ENCODE measurements at places on chromosomes 2 and 18.
A peak's percentile ranks its signal among the peaks of the same experiment; 100 is the strongest.

GRCh38 chr2:224438726-224439125, 36.8 kb upstream of the FAM124B start:
- no peak for DNase-seq

GRCh38 chr2:16330571-16330970, 335.1 kb downstream of the CYRIA start:
- DNase-seq: no peak

- DNase-seq: no peak
Measured at GRCh38 chr2:135586148-135586547, 54.9 kb downstream of the R3HDM1 start.

GRCh38 chr2:30763151-30763660, 44.0 kb downstream of the CAPN13 start:
- no peak for DNase-seq

GRCh38 chr18:46372670-46373069, 268.5 kb downstream of the HAUS1 start:
- no peak for DNase-seq

DNA sequence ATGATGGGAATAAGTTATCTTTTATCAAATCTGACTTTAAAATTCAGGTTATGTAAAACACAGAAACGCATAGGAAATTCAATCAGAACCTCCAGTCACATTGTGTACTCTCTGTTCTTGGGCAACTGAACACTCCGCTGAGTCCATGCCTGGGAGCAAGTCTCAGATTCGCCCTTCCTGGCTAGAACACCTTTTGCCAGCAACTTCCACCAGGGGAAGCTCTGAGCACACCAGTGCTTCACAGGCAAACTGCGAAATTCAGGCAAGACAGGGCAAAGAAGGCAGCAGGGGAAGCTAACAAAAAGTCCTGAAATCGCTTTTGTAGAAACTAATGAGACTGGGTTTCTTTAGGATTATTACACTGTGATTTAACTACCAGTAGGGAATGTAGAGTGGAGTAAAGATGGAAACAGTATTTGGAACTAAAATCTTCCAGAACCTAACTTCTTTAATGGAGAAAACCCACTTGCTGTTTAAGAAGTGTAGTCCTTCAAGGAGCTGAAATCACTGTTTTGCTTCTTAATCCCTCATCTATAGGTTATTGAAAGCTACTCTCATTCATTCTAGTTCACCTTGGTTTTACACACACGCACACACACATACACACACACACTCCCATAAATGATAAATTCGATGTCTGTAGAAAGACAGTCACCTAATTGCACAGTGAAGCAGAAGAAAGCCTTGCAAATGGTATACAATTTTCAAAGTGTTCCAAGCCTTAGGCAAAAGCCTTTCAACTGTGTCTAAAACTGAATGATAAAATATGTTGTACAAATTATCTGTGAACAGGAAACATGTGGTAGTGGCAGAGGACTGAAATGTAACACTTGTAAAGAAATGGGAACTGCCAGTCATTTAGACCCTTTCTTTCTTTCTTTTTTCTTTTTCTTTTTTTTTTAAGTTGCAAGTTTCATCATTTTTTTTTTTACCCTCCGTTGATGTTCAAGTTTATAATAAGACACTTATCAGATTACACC, 214.5 kb downstream of the TMEM182 start:
- DNase-seq: no peak

DNA sequence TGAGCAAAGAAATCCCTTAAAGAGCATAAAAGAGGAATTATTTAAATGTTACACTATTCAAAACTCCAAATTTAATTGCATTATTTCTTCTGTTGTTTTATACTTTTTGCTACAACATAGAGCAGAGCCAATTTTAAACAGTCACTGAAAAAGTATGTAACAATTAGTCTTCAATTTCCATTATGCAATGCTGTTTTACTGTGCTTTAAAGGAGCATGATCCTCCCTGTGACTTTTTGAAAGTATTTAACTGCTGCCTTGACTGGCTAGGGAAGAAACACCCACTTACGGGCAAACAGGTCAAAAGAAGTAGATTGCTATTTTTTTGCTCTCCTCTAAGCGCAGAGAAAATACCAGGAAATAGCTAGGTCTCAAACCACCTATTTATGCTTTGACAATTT, 217.4 kb upstream of the GCFC2 start:
- no peak for DNase-seq

DNA sequence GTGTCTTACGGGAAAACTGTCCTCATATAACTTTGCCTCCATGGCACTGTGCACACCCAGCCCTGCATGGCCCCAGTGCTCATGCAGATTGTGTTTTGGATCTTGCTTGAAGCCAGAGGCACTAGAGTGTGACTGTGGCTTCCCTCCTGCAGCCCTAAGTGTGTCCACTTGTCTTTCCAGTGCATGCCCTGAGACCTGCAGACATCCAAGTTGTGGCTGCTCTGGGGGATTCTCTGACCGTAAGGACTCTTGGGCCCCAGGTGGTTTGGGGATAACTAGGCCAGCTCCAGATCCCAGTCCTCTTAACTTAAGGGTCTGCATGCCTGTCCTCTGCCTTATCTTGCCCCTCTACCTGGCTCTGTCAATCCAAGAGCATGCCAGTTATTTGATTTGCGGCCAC, 96.6 kb downstream of the PLB1 start:
- DNase-seq: no peak

DNA sequence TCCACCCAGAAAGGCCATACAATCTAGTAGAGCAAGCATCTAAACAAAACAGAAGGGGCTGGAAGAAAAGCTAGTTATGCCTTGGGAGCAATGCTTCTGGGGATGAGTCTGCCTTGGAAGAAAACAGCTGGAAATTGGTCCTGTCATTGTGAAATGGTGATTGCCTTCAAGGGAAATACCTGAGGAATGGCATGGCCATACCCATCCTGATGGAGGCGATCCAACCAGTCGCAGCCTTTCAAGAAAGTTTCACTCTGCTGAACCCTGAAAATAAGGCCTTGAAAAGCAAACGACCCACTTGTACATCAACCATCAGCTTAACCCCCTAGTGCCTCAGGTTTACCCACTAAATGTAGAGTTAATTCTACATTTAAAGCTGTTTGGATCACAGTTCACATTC, 72.6 kb upstream of the PID1 start:
- no peak for DNase-seq

DNA sequence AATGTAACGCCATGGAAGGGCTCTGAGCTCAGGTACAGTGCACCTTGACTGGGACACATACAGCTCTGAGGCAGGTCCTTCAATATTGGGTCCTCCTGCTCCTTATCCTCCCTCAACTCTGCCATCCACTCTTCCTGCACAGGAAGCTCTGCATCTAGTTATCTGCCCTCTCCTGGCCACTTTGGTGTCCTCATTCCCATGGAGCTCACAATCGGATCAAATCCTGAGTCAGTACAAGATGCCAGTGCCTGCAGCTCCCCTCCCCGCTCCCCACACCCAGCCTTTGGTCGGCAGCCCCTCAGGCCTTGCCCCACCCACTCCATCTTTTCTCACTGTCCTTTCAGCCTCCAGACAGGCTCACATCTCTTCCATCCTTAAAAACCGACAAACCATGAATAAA, 58.0 kb downstream of the LRRFIP1 start:
- no peak for DNase-seq

GRCh38 chr2:164797627-164798026, 44.0 kb downstream of the COBLL1 start:
- no peak for DNase-seq

GRCh38 chr2:39665811-39666490, at the start of gene TMEM178A:
Gene TMEM178A, plus strand, starts transcription at chr2:39665917. Its CDS starts 58 bp downstream, at chr2:39665975.
- DNase-seq: no peak

- no peak for DNase-seq
Measured at GRCh38 chr2:26772064-26773001, 8.2 kb downstream of the SLC35F6 start.

DNA sequence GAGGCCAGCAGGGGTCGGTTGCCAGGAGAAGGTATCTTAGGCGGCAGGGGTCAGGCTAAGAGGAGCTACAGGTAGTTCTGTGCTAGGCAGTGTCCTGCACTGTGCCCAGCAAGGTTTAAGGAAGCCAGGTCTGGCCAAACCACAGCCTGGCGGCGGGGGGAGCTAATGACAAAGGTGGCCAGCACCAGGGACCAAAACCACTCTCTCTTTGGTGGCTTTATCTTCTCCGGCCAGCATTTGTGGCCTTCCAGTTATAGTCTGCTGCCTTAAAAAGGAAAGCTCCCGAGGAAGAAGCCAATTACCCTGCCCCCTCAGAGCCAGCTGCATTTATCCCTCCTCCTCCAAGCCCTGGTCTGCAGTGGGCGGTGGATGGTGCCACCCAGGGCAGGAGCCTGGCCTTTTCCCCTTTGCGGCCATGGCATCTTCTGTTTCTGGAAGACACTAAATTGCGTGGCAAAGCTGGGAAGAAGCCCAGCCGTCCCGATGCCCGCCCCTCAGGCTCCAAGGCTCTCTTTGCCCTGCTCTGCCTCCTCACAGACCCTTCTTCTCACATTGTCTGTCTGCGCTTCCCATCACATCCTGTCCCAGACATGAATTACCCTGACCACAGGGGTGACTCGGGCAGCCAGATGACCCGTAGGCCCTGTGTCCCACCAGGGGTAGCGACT, 94.6 kb downstream of the EN1 start:
- DNase-seq: no peak

DNA sequence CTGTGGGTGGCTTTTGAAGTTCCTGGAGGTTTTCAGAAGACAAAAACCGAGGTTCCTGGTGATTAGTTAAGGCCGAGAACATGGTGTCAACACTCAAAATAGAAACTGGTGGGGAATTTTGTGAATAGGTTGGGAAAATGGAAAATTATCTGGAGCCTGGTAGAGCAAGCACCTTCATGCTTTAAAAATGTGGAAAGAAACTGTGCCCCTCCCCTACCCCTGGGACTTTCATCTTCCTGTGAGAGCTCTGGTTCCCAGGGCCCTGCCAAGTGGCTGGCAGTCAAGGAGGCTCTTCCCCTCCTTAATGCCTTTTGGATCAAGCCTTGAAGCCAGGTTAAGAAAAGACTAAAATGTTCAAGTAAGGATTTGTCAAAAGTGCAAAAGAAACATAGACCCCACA, 1.9 kb upstream of the CRACDL start:
- DNase-seq: no peak

DNA sequence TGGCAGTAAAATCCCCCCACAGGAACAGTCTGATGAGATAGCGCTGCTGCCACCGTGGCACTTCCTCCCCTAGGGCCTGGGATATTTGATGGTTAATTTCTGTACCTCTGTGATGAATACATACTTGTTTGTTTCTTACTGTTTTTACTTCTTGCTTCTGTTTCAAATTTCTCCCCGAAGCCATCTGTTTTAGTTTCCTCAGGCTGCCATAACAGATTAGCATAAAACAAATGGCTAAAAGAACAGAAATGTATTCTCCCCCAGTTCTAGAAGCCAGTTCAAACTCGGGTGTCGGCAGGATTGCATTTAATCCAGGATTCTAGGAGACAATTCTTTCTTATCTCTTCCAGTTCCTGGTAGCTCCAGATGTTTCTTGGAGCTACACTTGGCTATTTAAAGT, 435.9 kb downstream of the DSEL start:
- DNase-seq: no peak

GRCh38 chr2:158619496-158619895, 162.7 kb downstream of the PKP4 start:
- no peak for DNase-seq

GRCh38 chr2:6068429-6068828, 376.2 kb downstream of the SOX11 start:
- peak; percentile 59 for DNase-seq

DNA sequence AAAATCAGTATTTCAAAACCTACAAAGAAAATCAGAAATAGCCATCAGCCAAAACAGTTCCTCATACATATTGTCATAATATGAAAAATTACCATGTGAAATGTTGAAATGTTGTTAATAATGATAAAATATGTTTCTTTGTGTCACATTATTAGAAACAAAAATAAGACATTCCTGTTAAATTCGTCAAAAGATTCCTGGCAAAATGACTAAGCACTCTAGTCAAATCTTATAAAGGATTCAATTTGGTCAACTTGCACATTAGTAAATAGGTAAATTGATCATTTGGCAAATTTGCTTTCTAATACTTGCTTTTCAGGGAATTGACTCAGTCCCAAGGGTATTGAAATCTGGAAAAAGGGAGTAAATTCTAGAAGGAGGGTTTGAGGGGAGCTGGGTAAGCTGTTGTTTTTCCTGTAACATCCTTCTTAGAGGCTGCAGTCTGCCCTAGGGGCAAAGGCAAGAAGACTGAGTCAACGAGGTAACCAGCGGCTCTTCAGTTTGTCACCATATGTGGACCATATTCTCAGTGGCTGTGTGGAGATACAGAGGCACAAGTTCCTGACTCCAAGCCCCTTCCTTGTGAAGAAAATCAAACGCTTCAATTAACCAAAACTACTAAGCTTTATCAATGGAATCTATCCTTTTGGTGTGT, 482.3 kb downstream of the TNS1 start:
- no peak for DNase-seq

GRCh38 chr2:110828330-110828729, 96.0 kb downstream of the ACOXL start:
- DNase-seq: no peak

GRCh38 chr2:180583441-180584140, 396.8 kb upstream of the UBE2E3 start:
- DNase-seq: no peak

DNA sequence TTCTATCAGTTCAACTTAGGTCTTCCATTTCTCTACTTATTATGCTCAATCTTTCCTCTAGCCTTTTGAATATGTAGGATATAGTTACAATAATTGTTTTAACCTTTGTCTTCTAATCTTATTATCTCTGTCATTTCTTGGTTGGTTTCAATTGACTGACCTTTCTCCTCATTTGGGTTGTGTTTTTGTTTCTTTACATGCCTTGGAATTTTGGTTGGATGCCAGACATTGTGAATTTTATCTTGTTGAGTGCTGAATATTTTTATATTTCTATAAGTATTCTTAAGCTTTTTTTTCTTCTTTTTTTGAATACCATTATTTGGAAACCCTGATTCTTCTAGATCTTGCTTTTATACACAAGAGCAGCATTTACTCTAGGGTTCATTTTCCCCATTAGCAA, 30.7 kb upstream of the TMEM247 start:
- no peak for DNase-seq

GRCh38 chr2:98070081-98070480, 16.9 kb upstream of the VWA3B start:
- no peak for DNase-seq

DNA sequence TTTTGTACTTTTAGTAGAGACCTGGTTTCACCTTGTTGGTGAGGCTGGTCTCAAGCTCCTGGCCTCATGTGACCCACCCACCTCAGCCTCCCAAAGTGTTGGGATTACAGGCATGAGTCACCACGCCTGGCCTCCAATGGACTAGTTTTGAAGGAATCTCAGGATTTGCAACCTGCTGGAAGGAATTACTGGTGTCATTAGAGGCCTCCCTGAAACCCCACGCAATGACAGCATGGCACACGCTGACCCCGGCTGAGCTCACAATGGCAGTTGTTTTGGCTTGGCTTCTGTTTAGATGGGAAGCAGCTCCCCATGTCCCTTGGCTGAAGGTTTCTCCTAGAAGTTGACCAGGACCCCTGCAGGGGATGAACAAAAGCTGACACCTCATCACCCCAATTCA, 23.1 kb upstream of the COPS8 start:
- DNase-seq: no peak
